Astrocyte of the spinal cord (primary cell): ENCODE measurements at places on chromosomes 11 and 22.

DNA sequence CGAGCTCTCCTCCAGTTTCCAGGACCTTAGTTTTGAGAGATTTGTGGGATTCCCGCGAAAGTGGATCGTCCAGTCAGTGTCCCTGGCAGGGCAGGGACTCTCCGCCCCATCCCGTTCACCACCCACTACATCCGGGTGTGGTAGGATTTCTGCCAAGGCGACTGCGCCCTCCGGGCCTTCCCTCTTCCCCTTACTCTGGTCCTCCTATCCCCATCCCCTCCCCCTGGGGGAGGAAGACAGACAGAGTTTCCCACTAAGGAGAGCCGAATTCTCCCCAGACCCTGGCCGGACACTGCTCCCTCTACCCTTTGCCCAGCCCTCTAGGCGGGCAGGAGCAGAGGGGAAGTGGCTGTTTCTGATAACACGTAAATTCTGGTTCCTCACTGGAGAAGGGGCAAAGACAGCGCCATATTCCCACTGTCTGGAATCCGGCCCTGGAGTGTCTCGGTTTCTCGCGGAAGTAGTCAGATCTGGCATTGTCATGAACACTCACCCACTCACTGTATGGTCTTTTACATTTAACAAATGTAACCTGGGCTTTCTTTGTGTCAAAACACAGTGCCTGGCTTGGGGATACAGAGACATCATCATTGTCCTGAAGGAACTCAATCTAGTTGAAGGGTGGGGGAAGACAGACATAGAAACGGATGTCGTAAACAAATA lies 1.1 kb upstream of the NECTIN1 start:
- DNase-seq: no peak

GRCh38 chr22:48666620-48667019 lies 1161.1 kb downstream of the BRD1 start:
- no peak for DNase-seq

DNA sequence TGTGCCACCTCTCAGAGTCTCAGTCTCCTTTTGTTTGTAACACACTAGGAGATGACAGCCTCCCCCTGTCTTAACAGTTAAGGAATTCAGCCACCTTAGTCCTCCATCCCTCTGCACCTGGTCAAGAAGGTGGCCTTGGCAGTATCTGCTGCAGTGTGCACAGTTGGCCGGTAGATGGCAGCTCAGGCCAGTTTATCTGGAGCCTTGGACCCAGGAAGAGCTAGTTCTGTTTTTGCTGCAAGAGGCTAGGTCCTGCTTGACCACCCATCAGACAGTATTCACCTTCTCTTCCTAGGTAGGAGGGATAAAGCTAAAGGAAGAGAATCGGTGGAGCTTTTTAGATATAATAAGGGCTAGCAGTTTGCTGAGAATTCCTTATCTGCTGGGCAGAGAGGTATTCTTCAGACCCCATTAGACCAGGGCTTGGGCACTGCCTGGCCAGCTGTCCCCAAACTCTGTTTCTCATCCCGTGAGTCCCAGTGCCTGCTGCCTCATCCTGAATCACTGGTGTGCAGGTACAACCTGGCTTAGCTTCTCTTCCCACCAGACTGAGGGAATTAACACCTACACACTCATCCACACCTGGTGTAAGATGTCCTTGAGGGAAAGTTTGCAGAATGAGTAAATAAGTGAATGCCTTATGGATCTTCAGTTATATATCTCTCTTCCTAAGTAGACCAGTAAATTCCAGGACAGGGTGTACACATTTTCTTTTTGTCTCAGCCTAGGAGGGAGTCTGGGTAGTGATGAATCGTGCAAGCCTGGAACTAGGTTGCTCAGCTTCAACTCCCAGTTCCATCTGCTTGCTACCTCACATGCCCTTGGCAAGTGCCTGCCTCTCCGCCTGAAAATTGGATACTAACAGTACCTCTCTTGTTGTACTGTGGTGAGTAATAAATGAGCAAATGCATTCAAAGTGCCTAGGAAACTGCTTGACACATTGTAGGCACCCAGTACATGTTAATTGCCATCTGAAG lies 70.8 kb upstream of the NARS2 start:
- DNase-seq: peak; percentile 70

GRCh38 chr11:12439615-12440014 lies 62.2 kb downstream of the PARVA start:
- DNase-seq: no peak

DNA sequence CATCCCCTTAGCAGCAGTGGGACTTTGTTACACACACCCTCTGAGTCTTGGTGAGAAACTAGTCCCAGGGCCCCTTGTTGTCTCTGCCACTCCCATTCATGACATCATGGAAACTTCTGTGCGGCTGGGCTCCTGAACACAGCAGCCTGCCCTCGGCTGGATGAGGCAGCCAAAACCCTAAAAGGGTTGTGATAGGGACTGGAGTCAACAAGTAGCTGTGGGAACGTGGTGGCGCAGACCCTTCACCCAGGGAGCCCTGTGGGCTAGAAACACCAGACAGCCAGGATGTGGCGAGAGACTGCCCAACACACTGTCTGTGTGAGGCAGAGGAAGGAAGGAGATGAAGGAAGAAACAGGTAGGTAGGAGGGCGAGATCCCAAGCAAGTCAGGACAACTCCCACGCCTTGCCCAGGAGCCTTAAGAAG lies 3.9 kb downstream of the CD3D start:
- no peak for DNase-seq

- DNase-seq: no peak
Measured at GRCh38 chr11:95714843-95715776, 74.5 kb downstream of the FAM76B start.

DNA sequence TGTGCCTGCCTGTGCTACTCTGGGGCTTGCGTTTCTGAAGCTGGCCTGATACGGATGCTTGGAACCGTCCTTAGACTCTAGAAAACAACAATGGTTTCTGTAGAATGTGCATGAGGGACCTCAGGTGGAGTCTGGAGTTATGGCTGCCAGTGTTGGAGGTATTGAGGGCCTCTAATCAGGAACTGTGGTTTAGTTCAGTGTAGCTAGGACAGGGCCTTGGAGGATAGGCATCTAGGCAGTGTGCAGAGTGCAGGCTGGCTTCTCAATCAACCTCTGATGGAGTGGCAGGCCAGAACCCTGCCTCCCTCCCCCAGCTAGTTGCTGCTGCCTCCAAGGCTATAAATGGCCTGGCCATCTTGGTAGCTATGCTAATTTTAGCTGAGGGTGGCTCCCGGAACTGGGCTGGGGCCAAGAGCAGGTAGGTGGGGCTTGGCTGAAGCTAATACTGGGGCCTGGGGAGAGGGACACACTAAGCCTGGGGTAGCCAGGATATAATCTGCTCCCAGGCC lies 4.0 kb downstream of the STIM1 start:
- DNase-seq: no peak

- no peak for DNase-seq
Measured at GRCh38 chr11:79367844-79368243, 73.0 kb downstream of the TENM4 start.

- DNase-seq: peak; percentile 65
Measured at GRCh38 chr22:19429950-19430889, 1.3 kb downstream of the HIRA start.

- DNase-seq: no peak
Measured at GRCh38 chr22:26768952-26769351, 111.6 kb downstream of the MIAT start.

- DNase-seq: no peak
Measured at GRCh38 chr11:76233196-76233921, 27.1 kb upstream of the WNT11 start.

GRCh38 chr22:46941968-46942798 lies 179.7 kb downstream of the TBC1D22A start:
- no peak for DNase-seq

- DNase-seq: no peak
Measured at GRCh38 chr11:58639103-58639502, 16.6 kb downstream of the CNTF start.

- DNase-seq: no peak
Measured at GRCh38 chr22:20436307-20436767, 1.3 kb downstream of the SCARF2 start.

GRCh38 chr11:17638311-17638710 lies 81.1 kb upstream of the MYOD1 start:
- no peak for DNase-seq

- DNase-seq: no peak
Measured at GRCh38 chr22:40345815-40346184, 500 bp upstream of the ADSL start.

DNA sequence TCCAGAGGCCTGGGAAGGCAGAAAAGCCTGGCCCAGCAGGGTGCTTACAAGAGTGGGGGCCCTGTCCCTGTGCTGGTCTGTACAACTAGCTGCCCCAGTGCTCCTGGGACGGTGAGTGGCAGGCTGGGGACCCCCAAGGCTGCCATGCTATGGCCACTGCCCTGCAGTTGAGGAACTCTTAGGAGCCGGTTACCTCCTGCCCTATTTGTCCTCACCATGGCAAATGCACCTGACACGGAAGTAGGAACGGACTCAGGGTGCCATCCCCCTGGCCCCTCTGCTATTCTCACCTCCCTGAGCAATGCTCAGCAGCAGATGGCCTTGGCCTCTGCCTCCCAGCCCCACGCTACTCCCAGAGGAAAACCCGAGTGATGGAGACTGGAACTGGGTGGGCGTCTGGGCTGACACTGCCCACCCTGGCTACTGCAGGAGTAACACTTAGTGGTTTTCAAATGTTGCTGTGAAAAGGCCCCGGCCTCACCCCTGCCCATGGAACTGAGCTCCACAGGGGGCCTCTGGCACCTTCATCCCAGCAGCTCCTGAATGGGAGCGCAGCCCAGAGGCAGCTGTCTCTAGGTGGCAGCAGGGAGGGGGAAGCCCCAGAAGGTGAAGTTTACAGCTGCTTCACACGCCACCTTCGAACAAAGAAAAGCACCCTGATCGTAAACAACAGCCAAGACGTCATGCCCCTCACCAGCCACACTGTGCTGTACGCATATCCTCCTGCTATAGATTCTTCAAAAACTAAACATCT lies 105.3 kb downstream of the CTTN start:
- DNase-seq: no peak

DNA sequence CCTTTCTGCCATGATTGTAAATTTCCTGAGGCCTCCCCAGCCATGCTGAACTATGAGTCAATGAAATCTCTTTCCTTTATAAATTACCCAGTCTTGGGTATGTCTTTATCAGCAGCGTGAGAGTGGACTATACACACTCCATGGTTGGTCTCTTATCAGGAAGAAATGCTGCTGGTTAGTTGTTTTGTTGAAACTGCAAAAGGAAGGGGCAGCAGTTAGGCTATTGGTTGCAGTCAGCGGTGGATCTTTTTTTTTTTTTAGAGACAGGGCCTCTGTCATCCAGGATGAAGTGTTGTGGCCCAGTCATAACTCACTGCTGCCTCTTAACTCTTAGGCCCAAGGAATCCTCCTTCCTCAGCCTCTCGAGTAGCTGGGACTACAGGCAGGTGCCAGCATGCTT lies 51.7 kb downstream of the HSD17B12 start:
- DNase-seq: no peak

GRCh38 chr11:19953909-19954308 lies 206.4 kb downstream of the DBX1 start:
- DNase-seq: peak; percentile 94

DNA sequence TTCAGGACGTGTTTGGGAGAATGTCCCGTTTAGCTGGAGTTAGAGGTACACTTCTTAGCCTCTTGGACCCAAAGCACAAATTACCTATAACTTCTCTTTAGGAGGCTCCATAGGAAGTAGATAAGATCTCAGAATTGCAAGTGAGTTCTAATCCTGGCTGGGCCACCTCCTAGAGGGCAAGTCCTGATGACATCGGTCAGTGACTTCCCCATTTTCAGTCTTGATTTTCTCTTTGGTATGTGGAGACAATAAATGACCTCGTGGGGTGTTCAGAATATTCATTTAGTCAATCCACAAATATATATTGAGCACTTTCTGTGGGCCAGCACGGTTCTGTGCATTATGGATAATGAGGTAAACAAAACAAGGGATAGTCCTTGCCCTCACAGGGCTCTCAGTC lies 208.6 kb downstream of the CWF19L2 start:
- DNase-seq: no peak

DNA sequence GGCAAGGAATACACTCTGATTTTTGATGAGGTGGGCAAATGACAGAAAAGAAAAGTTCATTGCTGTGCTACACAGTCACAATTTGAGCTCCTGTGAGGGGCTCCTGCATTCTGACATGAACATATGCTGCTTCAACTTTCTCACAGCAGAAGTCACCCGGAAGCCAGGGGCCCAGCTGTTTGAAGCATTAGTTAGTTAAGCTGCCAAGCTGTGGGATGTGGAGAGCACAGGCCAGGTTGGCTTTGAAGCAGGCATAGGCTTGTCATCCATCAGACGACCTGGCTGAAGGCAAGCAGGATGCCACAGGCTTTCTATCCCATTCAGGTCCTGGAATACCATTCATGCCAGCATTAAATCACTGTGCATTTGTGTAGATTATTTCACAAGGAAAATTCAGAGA lies 63.1 kb downstream of the MTNR1B start:
- peak; percentile 38 for DNase-seq

GRCh38 chr11:113651023-113651422 lies 55.1 kb downstream of the TMPRSS5 start:
- no peak for DNase-seq

DNA sequence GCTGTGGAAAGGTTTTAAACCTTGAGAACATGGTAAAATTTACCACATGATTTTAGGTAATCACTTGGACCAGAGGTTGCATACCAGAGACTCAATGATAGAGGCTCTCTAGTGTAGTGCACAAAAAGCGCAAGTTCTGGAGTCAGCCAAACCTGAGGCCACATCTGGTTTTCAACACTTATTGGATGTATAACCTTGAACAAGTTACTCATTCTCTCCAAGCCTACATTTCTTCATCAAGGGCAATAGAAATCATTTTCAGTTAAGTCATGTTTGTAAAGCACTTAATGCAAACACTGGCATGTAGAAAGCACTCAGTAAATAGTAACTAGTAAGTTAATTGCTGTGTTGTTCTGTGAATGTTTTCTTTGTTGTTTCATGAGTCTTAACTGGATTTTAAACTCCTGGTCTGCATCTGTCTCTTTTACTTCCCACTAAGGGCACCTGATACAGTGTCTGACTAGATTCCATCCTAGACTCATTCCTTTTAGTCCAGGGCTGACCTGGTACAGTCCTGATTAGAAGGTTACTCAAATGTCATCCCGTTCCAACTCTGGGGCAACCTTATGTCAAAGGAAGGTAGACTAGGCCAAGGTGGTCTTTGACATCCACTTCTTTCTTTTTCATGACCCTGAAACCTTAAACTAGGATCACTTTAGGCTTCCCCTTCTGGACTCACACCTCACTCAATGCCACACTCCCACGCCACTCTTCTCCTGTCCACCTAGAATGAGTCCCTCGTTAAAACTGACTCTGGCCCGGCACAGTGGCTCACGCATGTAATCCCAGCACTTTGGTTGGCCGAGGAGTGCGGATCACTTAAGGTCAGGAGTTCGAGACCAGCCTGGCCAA lies 34.5 kb upstream of the EED start:
- DNase-seq: no peak

GRCh38 chr11:8713760-8714454 lies 31.3 kb downstream of the RPL27A start:
- no peak for DNase-seq
